ENCODE measurements at places on chromosomes 2 and 18. TPM values are rescaled to one million over a fixed set of nuclear protein-coding genes. Genes with fewer than 3 reads are reported as not detected.

DNA sequence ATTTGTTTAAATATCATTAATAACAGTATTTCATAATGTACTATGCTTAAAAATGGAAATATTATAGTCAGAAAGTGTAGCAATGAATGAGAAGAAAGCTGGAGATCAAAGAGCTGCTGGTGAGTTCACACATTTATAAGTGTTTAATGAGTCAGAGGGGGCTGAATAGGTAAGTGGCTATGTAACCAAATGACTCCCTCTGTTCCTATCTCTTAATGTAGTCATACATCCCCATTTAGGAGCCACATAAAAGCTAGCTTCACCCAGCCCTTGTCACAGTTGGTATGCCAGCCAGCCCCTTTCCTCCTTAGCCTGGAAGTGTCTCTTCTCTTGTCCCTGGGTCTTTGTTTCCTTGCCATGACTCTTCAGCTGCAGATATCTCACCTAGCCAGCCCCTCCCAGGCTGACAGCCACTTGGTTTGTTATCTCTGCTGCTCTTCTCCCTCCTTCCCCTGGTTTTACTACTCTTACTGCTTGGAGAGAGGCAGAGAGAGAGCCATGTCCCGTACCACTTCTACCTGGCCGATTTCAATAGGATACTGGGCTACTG is 438.6 kb upstream of the HNMT start:
- no peak for DNase-seq

DNA sequence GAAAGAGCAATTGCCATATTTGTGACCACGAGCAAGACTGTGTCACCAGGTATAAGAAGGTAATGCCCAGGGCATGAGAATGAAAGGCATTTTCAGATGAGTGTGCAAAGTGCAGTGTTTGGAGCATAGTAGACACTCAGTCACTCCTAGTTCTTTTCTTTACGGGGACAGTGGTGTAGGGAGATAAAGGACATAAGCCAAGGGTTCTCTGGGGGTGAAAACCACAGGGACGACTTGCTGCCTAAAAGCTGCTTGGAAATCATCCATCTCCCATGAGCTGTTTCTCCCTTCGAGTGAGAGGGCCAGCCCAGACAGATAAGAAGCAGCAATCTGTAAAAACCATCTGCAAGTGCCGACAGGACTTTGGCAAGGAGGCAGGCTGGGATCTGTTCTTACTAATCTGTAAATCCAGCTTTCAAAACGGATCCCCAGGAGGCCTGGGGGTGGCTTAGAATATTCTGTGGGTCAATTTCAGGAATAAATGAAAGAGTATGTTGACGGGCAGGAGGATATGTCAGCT is 221.6 kb downstream of the LPIN1 start:
- no peak for DNase-seq

Gene CHRNG
- total RNA-seq: not detected

- no peak for DNase-seq
These were observed 39.4 kb upstream of the SMAD2 start for GRCh38 chr18:47969816-47970215.

DNA sequence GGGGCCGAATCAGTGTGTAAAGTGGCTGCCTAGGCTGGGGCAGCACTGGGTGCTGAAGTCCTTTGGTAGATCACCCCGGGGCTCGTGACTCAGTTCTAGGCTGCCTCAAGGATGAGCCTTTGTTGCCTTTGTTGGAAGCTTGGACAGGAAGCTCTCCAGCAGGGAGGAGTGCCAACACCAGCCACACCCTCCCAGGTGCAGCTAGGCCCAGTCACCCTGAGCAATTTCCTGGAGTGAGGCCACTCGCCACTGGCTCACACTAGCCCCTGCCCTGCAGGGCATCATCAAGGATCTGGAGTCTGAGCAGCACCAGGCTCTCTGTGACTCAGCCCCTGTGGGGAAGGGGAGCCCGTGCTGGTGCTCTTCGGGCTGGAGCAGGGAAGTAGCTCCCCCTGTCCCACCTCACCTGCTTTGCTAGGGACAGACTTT is 6.7 kb upstream of the SDC1 start:
- peak; percentile 65 for DNase-seq

GRCh38 chr2:14011190-14011589 is 621.3 kb upstream of the LRATD1 start:
- no peak for DNase-seq

GRCh38 chr2:241666627-241667400 is 19.8 kb downstream of the DTYMK start:
- no peak for DNase-seq

- DNase-seq: no peak
These were observed 11.7 kb downstream of the VIT start for GRCh38 chr2:36708041-36708741.

Gene PARD3B
- total RNA-seq: 3.8 TPM

DNA sequence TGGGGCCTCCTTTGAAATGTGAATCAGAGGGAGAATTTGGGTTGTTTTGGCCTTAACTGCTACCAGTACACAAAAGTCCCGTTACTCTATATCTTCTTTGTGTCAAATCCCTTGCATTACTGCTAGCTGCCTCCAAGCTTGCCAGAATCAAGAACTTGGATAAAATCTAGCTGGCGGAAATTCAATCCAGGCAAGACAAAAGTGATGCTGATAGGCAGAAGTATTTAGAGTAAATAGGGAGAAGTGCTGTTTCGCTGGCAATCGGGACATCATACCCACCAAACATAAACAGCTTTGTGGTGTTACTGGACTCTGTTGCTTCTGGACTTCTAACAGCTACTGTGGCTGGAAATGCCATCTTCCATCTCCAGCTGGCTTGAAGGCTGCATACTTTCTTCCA is 2.5 kb downstream of the IFIH1 start:
- no peak for DNase-seq

DNA sequence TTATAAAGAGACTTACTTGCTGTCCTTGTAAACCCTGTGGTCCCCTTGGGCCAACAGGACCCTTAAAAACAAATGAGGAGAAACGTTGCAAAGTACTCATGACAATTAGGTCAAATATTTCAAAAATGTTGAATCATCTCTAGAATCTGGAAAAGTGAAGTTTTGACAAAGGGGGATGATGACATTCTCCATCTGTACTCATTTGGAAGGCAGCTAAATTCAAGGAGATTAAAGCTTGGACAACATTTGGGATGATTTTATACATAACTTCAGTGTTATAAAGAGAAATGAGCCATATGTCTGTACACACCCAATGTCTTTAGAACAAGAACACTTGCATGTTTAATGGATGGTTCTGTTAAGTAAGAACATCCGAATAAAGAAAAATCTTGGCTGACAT is 92.9 kb downstream of the COL5A2 start:
- DNase-seq: no peak

GRCh38 chr2:97645112-97645694 is 659 bp upstream of the COX5B start:
- no peak for DNase-seq

GRCh38 chr2:30985493-30986230 is 152.6 kb downstream of the GALNT14 start:
- no peak for DNase-seq

DNA sequence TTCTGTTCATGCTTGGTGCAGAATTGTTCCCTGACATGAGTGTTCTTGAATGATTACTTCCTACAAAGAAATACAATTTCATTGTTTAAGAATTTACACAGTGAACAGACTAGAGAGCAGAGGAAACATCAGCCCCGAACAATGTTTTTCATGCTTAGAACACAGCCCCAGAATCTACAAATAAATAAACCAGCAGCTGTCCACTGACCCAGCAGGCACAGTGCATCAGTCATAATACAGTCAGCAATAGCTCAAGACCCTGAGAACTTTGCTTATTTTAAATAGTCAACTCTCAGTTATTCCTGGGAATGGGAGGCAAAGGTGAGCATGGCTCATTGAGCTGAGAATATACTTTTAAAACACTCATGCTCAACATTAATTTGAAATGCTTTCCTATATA is 38.4 kb downstream of the XIRP2 start:
- no peak for DNase-seq

DNA sequence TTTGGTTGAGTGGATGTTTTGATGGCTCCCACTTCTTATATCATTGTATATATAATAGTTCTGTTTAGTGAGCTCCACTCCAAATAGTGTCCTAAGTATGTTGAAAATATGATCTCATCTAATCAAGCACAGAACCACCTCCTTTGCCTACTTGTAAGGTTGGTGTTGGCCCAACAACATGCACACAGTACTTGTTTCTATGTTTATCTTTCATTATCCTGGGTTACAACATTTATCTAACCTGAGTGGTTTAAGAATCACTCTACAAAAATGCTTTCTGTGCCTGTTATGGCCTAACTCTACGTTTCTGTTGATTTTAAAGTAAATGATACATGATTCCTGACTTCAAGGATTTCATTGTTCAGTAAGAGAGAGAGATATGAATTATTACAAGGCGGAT is 281.9 kb downstream of the FIGN start:
- no peak for DNase-seq

Gene ST8SIA5
- total RNA-seq: not detected

DNA sequence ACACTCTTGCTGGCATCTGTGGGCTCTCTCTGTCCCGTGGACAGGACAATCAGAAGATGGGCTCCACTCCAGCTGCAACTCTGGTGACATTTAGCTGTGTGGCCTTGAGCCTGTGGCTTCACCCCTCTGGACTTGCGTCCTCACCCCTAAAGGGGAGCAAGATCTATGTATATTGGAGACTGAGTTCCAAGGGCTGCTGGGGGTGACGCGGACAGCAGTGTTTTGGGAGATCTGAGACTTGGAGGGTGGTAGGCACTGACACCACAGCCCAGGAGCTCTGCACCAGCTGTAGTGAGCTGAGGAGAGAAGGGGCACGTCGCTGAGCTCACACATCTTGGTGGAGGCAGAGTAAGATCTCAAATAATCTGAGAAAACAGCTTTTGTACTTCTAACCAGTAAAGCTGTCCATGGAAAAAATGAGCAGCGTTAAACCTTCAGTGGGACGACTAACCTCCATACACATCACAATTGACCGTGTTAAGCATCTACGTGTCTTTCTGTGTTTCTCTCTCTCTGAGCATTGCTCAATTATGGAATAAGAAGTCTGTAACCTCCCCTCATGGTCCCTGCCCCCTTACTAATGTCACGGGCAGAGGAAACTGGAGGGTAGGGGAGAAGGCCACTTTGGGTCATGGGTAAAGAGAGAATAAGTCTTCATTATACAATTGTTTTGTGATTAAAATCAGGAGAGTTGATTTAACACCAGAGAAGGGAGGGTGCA is 85.8 kb downstream of the SH3RF3 start:
- DNase-seq: no peak

DNA sequence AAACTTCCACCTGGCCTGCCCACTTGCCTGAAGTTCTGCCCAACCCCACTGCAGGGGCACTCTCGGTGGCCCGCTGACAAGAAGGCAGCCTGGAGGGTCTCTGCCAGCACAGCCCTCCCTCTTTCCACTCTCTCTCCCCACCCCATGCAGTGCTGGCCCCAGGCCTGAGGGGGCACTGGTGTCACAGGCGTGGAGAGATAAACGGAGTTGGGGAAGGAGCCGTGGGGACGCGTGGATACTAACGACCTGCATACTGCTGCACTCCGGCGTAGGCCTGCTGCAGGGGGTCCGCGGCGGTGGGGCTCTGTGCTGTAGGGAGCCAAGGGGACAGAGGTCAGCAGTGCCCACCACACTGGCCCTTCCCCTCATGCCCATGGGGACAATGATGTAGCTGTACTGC is 299.3 kb downstream of the CELF4 start:
- DNase-seq: no peak

DNA sequence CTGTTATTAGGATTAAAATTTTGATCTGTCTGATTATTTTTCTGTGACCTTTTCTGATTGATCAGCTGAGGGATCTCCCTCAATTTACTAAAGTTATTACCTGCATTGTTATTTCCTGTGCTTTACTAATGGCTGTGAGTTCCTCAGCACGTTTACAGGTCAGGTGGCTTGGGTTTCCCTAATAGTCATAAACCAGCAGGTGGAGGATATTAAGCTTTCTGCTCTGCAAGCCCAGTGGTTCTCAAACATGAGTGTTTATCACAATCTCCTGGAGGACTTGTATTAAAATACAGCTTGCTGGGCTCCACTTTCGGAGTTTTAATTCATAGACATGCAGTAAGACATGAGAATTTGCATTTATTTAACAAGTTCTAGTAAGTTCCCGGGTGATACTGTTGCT is 22.4 kb upstream of the UGP2 start:
- DNase-seq: no peak

Gene MYO3B
- not detected for total RNA-seq

Gene IL1RN
- 0.78 TPM for total RNA-seq

GRCh38 chr2:10383960-10384734 is 64.0 kb downstream of the ODC1 start:
- DNase-seq: no peak

GRCh38 chr2:2230433-2230817 is 100.7 kb downstream of the MYT1L start:
- no peak for DNase-seq

Gene MOCOS
- 3.7 TPM for total RNA-seq

Gene KLHL29
- total RNA-seq: 2.1 TPM

Gene C18orf32
- total RNA-seq: 71.3 TPM

DNA sequence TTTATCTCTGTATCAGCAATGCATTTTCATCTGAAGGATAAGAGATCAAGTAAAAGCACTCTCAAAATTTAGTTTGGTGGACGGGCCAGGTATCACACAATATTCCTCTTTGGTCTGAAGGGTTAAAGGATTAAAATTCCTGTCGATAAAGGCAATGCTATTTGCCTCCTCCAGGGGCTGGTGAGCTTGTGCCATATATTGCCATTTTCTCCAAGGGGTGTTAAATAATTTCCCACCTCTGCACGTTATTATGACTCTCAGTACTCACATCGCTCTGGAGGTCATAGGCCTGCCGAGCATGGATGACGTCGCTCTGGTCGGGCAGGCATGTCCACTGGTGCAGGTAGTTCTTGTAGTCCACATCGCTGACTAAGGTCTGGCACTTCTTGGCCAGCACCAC is 94.2 kb downstream of the NEB start:
- no peak for DNase-seq

Gene HAAO
- total RNA-seq: not detected

DNA sequence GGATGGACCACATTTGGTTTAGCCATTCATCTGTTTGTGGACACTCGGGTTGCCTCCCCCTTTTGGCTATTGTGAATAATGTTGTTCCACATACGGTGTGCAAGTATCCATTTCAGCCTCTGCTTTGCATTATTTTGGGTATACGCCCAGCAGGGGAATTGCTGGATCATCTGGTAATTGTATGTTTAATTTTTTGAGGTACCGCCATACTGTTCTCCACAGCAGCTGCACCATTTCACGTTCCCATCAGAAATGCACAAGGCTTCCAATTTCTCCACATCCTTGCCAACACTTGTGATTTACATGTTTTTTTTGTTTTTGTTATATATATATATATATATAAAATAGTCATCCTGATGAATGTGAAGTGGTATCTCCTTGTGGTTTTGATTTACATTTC is 54.6 kb upstream of the TWIST2 start:
- no peak for DNase-seq

DNA sequence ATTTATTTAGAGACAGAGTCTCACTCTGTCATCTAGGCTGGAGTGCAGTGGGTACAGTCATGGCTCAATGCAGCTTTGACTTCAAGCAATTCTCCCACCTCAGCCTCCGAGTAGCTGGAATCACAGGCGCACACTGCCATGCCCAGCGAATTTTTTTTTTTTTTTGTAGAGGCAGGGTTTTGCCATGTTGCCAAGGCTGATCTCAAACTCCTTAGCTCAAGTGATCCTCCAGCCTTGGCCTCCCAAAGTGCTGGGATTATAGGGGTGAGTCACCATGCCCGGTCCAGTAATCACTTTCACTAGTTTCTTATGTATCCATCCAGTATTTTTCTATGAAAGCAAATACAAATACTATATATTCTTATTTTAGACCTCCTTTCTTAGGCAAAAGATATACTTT is 24.0 kb downstream of the PRKAG3 start:
- DNase-seq: peak; percentile 12

GRCh38 chr2:159616286-159616701 is at the start of gene BAZ2B:
Gene BAZ2B, minus strand, starts transcription at chr2:159616548. Its CDS starts 137,829 bp downstream, at chr2:159478719.
- peak; percentile 76 for DNase-seq

Gene DPP4
- 22.0 TPM for total RNA-seq
